ENCODE measurements at places on chromosomes 1 and 21.

DNA sequence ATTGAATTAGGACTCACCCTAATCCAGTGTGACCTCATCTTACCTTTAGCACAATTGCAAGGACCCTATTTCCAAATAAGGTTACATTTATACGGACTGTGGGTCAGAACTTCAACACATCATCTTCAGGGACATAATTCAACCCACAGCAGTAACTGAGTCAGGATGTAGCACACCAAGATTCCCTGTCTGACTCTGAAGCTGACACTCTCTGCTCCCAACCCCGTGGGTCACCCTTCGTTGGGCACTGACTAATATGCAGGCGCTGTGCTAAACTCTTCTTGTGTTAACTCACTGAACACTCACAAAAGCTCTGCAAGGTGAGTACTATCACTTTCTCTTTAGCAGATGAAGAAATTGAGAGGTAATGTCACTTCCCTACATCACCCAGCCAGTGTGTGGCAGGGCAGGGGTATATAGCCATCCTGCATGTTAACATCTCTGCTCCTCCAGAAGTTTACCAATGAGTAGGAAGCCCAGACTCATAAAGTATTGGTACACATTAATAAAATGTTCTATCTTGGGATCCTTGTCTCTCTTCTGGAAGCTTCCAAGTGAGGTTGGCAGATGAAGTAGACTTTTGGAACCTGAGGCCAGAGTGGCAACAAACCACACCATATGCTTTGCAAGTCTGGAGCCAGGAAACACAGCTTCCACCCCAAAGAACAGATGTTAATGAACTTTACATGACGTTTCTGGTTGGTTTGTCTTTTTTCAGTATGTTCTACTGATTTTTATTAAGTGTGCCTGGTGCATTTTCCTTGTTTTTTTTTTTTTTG, 139.2 kb upstream of the KLHDC7A start:
- DNase-seq = no peak

DNA sequence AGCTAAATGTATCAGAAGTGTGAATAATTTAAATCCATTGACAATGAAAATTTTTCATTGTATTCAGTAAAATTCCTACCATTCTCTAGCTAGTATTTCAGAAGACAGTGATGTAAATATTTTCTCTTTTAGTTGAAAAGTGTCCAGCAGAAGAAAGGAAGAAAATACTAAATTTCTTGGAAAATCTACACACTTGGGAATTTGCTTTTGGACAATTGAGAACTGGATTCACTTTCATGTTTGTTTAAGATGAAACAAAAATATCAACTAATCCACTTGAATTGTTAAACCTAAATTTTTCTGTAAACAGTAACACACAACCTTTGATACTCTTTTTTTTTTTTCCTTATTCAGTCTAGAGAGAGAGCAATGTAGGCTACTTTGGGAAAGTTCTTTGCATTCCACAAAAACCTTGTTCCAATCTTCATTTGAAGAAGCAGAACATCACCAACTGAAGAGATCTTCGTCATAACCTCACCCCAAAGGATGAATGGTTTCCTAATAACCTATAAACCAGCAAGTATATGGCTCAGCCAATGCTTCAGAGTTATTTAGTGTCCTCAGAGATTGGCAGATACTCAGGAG, 155.1 kb upstream of the GORAB start:
- no peak for DNase-seq

DNA sequence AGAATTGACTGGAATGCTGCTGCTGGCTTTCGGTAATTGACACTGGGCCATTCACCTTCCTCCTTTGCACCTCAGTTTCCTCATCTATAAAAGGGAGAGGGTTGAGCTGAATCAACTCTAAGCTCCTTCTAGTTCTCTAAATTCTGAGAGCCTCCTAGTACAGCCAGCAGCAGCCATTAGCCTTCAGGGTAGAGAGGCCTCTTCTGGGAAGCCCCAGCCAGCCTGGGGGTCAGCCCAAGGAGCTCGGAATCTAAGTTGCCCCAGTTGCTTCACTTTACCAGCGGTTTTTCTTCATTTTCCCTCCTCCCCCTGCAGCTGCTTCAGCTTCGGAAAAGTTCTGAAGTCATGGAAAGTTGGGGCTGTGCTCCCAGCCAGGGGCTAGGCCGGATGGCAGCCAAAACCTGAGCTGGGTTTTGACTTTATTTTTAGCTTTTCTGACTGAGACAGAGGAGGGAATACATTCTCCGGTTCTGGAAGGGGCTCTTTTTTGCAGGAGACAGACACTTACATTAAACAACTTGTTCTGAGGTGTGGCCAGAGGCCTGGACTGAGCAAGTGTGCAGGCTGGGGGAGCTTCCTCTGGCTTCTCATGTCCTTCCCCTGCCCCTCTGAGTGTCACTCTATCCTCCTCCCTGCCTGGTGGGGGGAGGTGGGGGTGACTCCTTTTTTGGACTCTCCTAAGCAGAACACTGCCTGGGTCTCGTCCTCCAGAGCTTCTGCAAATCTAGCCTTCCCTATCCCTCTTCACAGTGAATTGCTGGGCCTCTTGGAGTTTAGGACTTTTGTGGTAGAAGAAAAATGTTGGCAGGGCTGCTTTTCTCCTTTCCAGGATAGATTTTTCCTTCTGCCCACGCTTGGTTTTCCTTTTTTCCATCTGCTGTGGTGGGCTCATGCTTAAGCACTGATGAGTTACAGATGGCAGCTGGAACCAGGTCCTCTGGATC, 14.4 kb downstream of the LMNA start:
- no peak for DNase-seq

- no peak for DNase-seq
Measured at GRCh38 chr1:192538407-192539296, 36.9 kb upstream of the RGS1 start.

GRCh38 chr1:67629370-67630075, 55.5 kb upstream of the GADD45A start:
- DNase-seq = no peak

DNA sequence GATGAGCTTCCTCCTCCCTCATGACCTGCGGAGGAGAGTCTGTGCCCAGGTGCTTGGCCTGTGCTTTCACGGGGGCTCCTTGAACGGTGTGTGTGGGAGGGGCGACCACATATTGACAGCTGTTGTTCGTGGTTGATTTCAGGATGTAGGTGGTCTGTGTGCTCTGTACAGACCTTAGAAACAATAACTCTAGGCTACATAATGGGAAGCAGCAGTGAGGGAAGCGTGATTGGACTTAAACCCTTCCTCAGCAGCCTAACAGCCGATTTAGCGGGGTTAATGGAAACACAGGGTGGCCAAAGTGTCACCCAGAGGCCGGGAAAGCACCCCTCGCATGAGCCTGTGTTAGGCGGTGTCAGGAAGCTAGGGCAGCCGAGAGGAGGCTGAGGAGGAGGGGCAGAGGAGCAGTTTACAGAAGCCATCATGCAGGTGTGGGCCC, 56.0 kb downstream of the TBCE start:
- no peak for DNase-seq

DNA sequence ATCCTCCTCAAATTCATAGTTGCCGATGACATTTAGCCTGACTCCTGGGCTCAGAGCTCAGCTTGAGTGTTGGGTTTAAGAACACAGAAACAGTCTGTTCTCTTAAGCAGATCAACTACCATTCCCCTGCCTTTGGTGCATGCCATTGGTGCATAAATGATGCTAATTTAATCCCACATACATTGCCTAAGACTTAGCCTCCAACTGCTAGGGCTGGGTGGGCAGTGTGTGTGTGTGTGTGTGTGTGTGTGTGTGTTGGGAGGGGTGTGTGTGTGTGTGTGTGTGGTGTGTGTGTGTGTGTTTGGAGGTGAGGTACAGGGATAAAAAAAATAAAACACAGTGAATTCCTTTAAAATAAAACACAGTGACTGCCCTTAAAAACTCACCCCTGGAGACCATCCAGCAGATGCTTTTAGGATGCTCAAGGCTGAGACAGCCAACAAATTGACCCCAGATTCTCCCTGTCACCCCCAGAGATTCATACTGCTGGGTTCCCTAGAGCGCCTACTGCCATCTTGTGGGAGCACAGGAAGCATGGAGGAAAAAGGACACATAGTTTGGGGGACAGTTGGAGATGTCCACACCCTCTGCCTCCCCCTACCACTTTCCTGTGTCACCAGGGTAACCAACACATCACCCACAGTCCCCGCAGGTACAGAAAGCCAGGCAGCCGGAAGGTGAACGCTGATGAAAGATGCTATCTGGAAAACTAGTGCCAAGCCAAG, 30.6 kb downstream of the KLHDC7A start:
- DNase-seq = no peak

- DNase-seq = no peak
Measured at GRCh38 chr1:216779686-216780085, 56.5 kb upstream of the ESRRG start.

DNA sequence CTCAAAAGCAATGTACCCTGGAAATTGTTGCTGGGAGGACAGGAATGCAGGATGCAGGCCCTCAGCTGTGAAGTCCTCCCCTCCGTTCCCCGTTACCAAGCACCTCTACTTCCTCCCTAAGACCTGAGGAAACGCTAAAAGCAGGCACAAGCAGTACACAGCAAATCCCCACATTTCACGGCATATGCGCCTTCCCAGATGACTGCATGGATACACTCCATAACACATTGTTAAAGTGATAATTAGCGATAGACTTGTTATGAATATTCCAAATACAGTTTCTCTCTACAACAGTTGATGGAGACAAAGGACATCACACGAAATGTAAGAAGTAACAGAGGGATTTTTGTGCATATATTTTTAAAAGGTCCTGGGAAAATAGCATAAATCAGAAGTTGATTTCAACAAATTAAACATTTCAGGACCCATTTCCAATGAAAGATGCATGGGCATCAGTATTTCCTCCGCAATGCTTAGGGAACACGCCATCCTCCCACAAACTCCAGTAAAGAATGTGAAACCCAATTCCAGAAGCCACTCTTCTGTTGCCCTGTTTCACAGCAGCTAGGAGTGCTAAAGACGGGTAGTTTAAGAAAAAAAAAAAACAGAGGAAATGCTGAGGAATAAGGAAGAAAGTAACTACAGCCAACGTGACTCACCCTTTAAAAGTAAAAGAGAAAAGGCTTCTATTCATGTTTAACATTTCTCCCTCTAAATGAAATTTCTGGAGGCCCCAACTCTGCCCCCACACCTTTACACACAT, 75.5 kb downstream of the HIVEP3 start:
- DNase-seq = no peak

DNA sequence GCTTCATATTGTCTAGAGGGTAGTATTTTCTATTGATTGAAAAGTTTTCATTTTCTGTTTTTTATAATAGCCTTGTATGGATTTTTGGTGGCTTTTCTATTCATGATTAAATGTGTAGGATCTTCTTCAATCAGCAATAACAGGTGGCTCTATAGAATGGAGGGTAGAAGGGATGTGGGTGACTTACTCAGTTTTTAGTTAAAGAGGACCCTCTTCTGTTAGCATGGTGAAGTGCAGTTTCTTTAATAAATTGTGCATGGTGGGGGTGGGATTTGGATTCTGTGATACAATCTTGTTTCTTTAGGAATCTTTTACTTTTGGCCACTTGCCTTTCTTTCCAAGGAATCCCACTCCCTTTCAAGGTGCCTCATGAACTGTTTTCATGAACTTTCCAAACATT, 64.7 kb downstream of the SLC35A3 start:
- no peak for DNase-seq

GRCh38 chr1:84859866-84860265, 33.1 kb downstream of the LPAR3 start:
- no peak for DNase-seq

Data from NCI-H1436 treated with DMSO at 0.1 percent for 48 hours (cell line).